ENCODE measurements at places on chromosomes 6 and 20. TPM values are rescaled to one million over a fixed set of nuclear protein-coding genes. Genes with fewer than 3 reads are reported as not detected.

TRIM31 gene
- total RNA-seq = not detected

C6orf15 gene
- total RNA-seq = not detected

OLIG3 gene
- total RNA-seq = not detected

CLPSL1 gene
- total RNA-seq = not detected

HELZ2 gene
- total RNA-seq = 33.4 TPM

TCP11 gene
- total RNA-seq = 0.07 TPM

Measured in thoracic aorta endothelial cell (primary cell).